ENCODE measurements at places on chromosomes 4 and X.

- no peak for DNase-seq
Measured at GRCh38 chr4:173039617-173040577, 128.7 kb upstream of the GALNT7 start.

DNA sequence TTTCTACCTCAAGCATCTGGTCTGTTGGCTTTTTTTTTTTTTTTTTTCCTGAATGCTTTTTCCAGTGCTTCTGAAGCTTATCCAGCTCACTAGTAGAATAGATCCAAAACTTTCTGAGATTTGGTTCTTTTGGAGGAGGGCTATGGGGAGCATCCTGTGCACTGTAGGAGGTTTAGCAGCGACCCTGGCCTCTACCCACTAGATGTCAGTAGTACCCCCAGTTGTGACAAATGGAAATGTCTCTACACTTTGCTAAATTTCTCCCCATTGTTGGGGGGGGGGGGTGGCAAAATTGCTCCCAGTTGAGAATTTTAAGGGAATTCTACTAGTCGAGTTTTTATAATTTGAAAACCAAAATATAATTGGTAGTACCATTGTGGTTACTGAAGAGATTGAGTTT is 23.0 kb upstream of the PPA2 start:
- no peak for DNase-seq

DNA sequence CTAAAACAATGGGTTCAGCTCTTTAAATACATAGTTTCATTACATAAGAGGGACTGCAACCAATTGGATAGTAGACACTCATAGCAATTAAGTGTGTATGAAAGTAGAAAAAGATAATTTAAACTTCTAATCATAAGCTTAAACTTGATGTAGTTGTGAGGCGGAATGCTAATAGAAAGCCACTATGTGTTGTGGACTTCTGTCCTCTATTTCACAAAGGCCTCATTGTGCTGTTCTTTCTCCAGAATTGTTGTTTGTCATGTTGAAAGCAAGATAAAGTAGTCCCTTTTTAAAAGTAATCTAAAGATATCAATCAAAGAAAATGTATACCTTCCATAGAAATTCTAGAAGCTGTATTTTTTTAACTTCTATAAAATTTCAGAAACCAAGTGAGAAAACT is 329.4 kb downstream of the KLHL4 start:
- no peak for DNase-seq

DNA sequence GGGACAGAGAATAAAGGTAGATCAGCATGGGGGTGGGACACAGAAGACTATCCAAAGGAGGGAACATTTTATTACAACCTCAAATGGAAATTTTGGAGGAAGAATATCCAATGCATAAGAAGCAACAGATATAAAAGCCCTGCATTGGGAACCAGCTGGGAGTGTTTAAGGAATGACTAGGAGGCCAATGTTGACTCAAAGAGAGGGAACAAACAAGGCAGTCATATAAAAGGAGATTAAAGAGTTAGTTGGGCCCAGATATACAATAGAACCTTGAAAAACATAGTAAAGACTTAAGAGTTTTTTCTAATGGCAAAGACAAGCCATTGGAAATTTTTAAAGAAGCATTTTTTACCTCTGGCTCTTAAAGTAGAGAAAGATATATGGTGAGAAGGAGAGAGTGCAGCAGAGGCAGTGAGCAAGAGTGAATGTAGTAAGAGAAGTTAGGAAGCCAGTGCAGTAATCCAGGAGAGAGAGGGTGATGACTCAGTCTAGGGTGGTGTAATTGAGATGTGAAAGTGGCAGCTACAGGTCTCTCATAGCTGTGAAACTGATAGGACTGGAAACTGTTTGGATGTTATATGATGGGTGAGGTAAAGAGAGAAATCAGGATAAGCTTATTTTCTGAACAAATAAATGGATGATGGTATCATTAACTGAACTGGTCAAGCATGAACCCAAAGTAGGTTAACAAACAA is 182.2 kb upstream of the ATOH1 start:
- no peak for DNase-seq

GRCh38 chrX:35439692-35440091 is 358.4 kb upstream of the MAGEB16 start:
- peak; percentile 36 for DNase-seq

DNA sequence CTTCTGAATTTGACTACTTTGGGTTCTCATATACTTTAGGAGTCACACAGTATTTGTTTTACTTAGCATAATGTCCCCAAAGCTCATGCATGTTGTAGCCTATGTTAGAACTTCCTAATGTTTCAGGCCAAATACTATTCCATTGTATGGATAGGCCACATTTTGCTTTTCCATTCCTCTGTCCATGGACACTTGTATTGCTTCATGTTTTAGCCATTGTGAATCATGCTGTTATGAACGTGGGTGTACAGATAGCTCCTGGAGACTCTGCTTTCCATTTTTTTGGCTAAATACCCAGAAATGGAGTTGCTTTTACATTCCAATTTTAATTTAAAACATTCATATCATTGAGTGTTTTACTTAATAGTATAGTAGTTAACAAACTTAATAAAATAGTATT is 54.5 kb downstream of the HTT start:
- DNase-seq: no peak

GRCh38 chr4:70802928-70803580 is 36.6 kb downstream of the GRSF1 start:
- peak; percentile 58 for DNase-seq

- no peak for DNase-seq
Measured at GRCh38 chr4:15729910-15730533, 27.2 kb downstream of the BST1 start.

- DNase-seq: no peak
Measured at GRCh38 chr4:173469622-173470021, 60.4 kb downstream of the HAND2 start.

DNA sequence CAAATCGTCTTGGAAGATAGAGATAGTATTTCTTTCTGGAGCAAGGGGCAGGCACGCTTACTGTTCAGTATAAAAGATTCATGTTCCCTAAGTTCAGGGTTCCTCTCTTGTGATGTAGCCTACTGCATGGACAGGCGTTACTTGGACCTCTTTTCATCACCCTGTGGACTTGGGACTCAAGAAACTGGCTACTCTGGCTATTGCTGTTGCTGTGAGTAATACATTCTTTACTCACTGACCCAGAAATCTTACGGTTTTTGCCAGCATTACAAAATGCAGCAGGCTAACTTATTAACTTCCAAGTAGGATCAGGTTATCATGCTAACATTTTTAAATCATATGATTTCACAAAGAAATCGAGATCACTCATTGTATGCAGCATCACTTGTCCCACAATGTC is 12.8 kb upstream of the GUCY1B1 start:
- peak; percentile 55 for DNase-seq

DNA sequence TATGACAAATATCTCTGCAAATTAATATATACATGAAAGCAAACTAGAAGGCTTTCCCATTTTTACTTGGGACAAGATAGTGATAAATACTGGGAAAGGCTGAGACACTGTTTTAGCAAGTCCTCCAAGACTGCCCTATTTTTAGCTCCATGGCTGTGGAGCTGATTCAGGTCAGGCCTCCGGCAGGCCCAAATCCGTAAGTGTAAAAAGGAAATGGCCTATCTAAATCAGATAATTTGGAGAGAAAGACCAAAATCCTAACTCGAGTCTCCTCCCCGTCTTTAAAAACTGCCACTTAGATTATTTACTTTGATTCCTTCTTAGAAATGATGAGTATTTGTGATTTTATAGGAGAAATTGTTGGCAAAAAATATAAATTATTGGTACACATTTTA is 2.9 kb downstream of the OTUD4 start:
- DNase-seq: no peak

GRCh38 chr4:137359691-137360315 is 172.5 kb downstream of the PCDH18 start:
- DNase-seq: no peak

DNA sequence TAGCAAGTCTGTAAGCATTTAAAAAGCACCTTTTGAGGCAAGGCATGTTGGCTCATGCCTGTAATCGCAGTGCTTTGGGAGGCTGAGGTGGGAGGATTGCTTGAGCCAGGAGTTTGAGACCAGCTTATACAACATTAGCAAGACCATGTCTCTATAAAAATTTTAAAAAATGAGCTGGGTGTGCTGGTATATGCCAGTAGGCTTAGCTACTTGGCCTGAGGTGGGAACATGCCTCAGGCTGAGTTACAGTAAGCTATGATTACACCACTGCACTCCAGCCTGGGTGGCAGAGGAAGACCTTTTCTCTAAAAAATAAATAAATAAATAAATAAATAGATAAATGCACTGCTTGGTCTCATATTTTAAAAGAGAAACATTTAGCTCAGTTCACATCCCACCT is 26.8 kb downstream of the BLTP1 start:
- no peak for DNase-seq

DNA sequence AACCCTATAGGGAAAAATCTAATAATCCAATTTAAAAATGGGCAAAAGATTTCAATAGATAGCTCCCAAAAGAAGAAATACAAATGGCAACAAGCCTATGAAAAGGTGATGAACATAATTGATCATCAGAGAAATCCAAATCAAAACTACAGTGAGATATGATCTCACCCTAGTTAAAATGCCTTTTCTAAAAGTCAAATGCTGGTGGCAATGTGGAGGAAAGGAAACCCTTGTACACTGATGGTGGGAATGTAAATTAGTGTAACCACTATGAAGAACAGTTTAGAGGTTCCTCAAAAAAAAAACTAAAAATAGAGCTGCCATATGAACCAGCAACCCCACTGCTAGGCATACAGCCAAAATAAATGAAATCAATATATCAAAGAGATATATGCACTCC is 44.5 kb downstream of the STPG2 start:
- no peak for DNase-seq

DNA sequence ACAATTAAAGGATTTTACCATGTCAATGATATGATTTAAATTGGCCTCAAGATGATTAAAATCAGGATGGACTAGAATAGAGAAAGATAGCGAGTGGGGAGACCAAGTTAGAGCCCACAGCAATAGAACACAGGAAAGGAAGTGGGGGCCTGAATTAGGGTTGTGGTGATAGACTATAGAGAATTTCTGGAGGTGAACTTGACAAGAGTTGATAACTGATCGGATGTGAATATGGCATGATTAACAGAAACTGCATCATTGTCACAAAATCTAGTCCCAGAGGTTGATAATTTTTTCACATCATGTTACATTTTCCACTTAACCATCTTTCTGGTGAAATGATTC is 26.3 kb upstream of the TRPC3 start:
- DNase-seq: no peak

DNA sequence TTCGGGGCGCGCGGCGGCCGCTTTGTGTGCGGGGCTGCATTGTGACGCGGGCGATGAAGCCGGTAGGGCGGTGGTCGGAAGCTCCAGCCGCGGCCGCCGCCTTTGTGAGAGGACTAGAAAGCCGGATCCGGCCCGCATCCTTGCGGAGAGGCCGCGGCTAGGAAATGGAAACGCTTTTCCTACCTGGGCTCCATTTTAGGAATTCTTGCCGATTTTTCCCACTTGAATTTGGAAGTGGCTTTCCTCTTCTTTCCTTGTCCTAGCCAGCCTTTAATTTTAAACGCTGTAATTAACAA is 708 bp downstream of the TMSB4X start:
- no peak for DNase-seq

- no peak for DNase-seq
Measured at GRCh38 chr4:151530783-151531182, 121.8 kb downstream of the FHIP1A start.

DNA sequence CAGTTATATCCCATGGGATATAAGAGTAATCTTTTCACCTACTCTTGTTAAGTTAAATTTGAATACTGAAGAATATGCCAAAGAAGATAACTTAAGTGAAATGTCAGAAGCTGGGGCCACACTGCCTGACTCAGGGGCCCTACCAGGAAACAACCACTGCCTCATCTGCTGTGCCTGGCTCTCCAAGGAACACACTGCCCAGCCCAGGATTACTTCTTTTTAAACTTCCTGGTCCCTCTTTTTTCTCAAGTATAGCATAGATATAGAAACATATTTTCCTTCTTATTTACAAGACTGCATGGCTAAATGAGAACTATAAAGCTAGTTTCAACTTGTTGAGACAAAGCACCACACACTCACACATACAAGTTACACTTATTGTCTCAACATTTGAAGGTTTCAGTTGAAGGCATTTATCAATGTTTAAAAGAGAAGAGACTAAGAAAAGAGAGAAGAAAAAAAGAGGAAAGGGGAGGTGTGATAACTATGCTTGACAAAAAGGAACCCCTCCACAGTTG is 45.2 kb downstream of the MAML3 start:
- DNase-seq: no peak

GRCh38 chr4:81221303-81222081 is 6.5 kb upstream of the PRKG2 start:
- peak; percentile 16 for DNase-seq

DNA sequence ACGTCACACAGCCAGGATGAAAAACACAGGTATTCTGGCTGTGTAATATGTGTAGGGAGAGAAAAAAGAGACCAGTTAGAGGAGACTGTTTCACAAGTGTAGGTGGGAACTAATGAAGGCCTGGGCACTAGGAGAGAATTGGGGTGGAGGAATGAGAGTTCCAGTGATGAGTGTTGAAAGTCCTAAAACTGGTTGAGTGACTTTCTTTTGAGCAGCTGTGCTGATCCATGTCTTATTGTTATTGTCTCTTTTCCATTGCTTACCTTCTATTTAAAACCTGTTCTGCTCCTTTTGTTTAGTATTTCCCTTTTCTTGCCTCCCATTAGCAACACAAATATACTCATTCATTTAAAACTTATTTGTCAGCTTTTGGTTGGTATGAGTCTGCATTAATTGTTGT is 88.7 kb downstream of the PDLIM5 start:
- DNase-seq: no peak

DNA sequence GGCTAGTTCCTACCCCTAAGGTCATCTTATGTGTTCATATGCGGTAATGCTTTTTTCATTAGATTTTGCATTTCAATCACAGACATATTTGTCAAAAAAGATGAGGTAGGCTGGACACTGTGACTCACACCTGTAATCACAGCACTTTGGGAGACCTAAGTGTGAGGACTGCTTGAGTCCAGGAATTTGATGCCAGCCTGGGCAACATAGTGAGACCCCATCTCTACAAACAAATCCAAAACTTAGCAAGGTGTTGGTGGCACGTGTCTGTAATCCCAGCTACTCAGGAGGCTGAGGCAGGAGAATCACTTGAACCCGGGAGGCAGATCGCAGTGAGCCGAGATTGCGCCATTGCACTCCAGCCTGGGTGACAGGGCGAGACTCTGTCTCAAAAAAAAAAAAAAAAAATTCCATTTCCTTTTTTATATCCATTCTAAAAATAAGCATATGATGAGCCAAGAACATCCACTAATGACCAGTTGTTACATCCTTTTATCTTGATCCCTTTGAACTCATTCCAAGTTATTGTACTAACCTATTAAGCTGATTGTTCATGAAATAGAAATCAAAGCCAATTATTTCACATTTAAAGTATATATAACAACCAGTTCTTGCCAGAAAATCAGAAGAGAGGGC is 23.4 kb downstream of the PGAM4 start:
- no peak for DNase-seq
